M059J (cell line): ENCODE measurements at places on chromosomes 2 and 18.
A peak's percentile ranks its signal among the peaks of the same experiment; 100 is the strongest.

GRCh38 chr18:30915336-30915988 is 127.1 kb downstream of the DSC3 start:
- no peak for DNase-seq

DNA sequence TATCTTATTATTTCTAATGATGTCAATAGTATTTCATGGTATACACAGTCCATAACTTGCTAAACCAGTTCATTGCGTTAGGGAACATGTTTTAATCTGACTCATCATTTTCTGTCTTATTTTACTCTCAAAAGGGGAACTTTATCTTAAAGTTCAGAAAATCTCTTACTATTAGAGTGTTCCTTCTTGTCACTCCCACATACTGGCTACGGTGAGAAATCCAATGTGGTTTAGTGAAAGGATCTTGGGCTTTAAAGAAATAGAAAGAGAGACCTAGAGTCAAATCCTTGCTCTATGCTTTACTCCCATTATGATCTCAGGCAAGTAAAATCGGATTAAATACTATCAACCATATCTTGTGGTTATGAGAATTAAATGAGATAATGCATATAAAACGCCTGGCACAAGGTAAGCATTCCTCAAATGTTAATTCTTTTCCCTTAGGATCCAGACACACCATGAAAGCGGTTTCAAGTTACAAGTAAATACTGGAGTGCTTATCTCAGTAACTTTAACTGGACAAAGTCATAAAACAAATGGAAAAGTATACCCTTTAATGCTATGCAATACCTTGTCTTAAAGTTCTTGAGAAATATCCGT is 576.0 kb downstream of the ARHGAP15 start:
- peak; percentile 43 for DNase-seq

- DNase-seq: peak; percentile 33
These were observed 211.4 kb upstream of the SLC39A10 start for GRCh38 chr2:195445639-195446038.

- DNase-seq: no peak
These were observed 284.6 kb upstream of the UBE2E3 start for GRCh38 chr2:180695586-180696401.

DNA sequence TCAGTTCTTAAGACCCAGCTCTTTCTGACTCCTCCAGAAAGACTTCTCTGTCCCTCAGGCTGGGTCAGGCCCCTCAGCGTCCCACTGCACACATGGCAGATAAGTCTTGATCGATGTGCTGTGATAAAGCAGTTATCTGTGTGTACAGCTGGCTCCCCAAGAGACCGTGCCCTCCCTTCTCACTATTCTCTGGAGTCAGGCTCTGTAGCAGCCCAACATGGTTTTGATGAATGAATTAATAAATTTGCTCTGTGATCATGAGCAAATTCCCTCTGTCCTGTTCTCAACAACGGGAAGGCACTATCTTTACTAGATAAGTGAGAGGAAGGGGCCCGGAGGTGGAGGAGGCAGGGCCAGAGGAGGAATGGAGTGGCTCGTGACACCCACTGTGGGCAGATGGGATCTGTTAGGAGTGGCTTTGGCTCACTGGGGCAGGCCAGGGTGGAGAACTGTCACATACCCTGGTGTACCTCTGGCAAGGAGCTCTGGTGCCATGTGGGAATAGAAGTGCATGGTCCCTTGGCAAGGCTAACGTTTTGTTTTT is 48.3 kb downstream of the ZFP36L2 start:
- no peak for DNase-seq

GRCh38 chr2:189542145-189542882 is 38.3 kb downstream of the SLC40A1 start:
- peak; percentile 9 for DNase-seq

DNA sequence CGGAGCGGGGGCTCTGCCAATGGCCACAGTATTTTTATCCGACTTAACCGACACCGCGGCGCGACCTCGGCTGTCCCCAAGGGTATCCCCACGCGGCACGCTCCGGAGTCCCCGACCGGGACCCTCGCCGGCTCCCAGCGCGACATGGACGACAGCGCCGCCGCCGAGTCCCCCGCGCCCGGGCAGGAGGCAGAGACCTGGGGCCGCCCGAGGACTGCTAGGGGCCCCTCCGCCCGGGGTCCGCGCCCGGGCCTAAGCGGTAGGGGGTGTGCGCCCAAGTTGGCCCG is 468 bp downstream of the UXS1 start:
- no peak for DNase-seq
